Activated CD4-positive, alpha-beta T cell treated with anti-CD3 and anti-CD28 coated beads, Interleukin-2, amount 10 ng/mL, durations not matched to agents 7 days and 5 days (primary cell): ENCODE measurements at places on chromosomes 1 and 21.
A peak's percentile ranks its signal among the peaks of the same experiment; 100 is the strongest.

GRCh38 chr1:12169442-12170135, 2.8 kb downstream of the TNFRSF1B start:
- no peak for DNase-seq

DNA sequence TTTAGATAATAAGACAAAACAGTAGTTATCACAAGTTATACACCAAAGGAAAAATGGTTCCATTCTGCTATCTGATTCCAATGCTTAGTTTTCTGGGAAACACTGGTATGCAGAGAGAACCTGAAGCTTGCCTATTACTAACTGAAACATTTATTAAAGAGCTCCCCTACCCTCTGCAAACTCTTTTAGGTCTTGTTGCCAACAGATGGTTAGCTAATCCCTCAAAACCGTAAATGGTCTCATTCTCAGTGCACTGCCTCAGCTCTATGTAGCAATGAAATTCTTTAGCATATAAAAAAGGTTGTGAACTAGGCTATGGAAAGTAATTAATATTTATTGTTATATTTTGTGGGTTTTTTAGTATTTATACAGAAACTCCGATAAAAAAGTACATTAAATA, 20.4 kb downstream of the C21orf91 start:
- DNase-seq, result no peak

DNA sequence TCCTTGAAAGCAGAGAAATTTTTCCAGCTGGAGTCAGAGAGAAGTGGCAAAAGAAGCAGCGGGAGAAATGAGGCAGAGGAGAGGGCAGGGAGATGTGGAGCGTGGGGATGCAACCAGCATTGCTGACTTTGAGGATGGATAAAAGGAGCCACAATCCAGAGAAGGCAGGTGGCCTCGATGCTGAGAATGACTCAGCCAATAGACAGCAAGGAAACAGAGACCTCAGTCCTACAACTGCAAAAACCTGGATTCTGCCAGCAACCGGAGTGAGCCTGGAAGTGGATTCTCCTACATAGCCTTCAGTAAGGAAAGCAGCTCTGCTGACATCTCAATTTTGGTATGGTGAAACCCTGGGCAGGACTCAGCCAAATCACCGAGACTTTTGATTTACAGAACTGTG, 128.9 kb upstream of the ATP1B1 start:
- no peak for DNase-seq

DNA sequence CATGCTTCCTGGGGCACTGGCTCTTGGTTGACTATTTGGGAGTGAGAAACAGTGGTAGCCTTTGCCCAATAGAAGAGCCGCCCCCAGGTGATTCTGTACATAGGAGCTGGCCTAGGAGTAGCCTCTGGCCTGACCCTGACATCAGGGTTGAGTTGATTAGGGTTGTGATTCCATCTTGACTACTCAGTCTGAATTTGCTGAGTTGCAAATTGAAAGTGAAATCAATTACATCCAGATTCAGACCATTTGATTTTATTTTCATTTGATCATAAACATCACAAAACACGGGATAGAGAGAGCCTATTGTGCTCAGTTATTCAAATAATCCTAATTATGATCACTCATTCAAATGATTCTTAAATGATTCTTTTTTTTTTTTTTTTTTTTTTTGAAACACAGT, 253.2 kb downstream of the KIF26B start:
- DNase-seq, result no peak

GRCh38 chr1:226047495-226047894, 15.0 kb upstream of the H3-3A start:
- no peak for DNase-seq

DNA sequence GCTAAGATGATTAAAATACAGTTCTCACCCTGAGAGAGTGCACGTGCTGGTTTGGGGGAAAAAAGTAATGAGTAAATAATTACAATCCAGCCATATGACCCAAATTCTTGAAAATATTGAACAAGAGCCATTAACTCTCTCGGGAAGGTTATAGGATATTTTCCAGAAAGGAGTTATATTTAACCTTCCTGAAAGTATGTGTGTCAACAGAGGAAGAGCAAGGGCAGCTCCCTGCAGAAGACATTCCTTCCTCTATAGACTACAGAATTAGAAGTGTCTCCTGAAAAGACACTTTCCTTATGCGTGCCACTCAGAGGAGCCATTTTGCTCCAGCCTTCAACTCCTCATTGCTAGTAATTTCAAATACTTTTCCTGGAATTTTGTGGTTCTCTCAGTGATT, 648.7 kb downstream of the USP25 start:
- DNase-seq, result no peak

- peak; percentile 12 for DNase-seq
Measured at GRCh38 chr1:230643908-230644307, 1.6 kb downstream of the COG2 start.

DNA sequence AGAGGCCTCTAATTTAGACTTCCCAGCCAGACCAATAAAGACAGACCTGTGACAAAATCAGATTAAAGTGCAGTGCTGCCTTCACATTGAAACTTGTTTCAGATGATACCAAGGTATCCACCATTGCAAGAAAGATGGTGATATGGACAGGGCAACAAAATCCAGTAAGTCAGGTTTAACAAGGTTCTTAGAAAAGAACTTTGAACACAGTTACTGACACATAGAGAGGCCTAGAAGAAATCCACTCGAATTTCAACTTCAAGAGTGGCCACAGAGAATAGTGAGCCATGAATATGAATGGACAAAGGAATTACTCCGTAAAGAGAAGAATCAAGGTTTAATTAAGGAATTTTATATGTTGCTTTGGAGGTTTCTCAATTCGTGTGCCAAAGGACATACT, 230.4 kb downstream of the KCNT2 start:
- DNase-seq, result no peak

- no peak for DNase-seq
Measured at GRCh38 chr1:216482620-216483019, 59.4 kb upstream of the USH2A start.

DNA sequence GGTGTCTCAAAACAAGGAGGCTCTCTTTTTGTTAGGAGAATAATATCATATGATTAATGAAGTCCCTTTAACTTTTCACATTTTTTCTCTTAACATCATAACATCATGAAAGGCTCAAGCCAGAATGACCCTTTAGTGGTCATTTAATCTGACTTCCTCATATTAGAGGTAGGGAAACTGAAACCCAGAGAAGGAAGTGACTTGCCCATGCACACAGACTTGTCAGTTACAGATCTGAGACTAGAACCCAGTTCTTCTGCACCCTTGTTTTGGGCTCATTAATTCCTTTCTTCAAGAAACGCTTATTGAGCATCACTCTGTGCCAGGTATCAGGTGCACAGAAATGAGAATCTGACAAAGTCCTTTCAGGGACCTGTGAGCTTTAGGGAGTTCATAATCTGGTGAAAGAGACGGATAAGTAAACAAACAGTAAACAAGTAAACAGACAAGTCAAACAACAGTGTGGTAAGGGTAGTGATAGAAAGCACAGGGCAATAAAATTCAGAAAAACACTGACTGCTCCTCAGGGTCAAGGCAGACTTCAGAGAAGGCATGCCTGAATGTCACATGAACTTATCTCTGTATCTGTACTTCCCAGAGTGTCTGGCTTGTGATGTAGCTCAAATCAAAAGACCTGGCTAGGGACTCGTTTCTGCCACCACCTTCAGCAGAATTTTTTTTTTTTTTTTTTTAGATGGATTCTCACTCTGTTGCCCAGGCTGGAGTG, 38.3 kb upstream of the OSBPL9 start:
- no peak for DNase-seq

DNA sequence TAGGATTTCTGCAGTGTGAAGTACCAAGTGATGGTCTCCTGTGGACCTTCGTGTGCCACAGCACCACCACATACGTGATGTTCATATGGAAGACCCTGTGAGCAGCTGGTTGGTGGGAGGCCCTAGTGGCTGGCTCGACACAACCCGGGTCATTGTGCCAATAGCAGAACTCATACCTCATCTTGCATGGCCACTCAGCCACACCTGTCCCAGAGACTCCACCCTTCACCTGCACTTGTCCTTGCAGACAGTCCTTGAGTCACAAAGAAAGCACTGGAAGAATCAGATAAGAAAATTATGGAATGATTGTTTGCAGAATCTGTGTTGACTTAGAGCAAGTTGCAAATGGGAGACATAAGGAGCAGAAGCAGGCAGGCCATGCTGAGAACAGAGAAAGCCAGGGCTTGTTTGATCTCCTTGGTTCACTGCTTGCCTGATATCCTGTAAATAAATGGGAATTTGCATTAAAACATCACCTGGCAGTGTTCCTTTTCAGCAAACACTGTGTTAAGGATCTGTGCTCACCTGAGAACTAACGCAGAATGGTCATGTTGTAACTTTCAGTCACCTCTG, 307.7 kb downstream of the SIPA1L2 start:
- no peak for DNase-seq

DNA sequence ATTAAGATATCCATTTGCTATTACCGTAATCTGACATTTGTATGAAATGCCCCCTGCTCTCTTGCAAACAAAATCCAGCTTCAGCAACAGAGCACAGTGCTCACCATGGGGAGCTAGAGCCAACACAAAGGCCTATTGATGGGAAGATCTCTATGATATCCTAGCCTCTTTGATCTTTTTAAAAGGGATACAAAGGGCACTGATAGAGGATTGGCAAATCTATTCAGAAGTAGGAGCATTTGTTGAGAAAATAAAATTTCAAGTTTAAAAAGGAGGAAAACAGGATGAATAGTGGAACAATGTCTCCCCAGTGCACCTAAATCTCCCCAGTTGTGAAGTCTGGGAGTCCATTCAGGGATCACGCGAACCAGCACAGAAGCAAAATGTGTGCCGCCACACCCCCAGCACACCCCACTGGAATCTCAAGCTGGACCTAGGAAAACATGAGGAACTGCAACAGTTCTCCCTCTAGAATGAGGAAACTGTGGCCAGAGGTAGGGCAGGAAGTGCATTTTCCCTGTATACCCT, 32.2 kb downstream of the MRAP start:
- no peak for DNase-seq

- no peak for DNase-seq
Measured at GRCh38 chr1:194512957-194513356, 1326.5 kb upstream of the B3GALT2 start.

- DNase-seq, result no peak
Measured at GRCh38 chr1:48681476-48682305, 95.0 kb downstream of the BEND5 start.

DNA sequence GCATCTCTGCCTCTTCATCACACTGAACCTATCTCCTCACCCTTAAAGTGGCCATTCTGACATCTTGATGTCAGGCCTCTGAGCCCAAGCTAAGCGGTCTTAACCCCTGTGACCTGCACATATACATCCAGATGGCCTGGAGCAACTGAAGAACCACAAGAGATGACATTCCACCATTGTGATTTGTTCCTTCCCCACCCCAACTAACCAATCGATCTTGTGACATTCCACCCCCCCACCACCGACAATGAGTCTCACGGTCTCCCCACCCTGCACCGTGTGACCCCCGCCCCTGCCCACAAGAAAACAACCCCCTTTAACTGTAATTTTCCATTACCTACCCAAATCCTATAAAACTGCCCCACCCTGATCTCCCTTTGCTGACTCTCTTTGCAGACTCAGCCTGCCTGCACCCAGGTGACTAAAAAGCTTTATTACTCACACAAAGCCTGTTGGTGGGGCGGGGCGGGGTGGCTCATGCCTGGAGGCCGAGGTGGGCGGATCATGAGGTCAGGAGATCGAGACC, 21.0 kb upstream of the PINK1 start:
- no peak for DNase-seq

DNA sequence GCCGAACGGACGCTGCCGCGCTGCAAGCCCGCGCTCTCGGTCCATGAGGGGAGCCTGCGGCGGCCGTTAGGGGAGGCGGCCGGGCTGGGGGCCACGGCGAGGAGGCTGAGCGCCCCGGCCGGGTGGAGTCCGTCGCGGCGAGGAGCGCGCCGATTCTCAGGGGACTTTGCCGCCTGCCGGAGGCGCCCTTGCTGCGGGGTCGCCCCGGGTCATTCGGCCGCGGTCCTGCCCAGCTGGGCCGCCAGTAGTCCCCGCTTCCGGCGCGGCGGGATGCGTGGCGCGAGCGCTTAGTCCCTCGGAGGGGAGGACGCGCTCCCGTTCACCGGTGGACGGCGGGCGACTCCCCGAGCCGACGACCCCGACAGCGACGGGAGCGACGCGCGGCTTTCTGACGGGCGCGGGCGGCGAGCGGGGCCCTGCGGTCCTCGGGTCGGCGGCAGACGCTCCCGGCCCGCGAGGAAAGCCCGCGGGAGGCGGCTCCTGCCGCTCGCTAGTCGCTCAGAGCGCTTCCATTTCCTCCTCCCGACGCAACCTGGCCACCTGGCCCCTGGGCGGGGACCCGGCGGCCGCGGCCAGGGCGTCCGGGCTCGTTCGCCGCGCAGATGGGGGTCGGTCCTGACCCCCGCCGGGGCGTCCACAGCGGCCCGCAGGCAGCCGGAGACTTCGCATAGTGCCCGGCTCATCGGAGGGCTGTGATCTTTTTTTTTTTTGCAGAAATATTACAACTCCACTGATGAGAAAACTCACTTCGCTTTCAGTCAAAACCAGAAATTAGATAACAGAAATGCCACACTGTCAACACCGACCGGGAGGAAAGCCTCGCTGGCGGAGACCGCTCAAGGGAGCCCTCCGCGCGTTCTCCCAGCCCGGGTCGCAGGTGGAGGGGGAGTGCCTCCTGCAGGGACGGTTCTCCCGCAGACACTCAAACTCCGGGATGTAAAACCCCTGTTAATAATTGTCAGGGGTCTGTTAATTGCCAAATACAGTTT, 641 bp upstream of the ZBTB21 start:
- peak; percentile 25 for DNase-seq

- no peak for DNase-seq
Measured at GRCh38 chr1:150997126-150997872, 9.4 kb downstream of the MINDY1 start.

DNA sequence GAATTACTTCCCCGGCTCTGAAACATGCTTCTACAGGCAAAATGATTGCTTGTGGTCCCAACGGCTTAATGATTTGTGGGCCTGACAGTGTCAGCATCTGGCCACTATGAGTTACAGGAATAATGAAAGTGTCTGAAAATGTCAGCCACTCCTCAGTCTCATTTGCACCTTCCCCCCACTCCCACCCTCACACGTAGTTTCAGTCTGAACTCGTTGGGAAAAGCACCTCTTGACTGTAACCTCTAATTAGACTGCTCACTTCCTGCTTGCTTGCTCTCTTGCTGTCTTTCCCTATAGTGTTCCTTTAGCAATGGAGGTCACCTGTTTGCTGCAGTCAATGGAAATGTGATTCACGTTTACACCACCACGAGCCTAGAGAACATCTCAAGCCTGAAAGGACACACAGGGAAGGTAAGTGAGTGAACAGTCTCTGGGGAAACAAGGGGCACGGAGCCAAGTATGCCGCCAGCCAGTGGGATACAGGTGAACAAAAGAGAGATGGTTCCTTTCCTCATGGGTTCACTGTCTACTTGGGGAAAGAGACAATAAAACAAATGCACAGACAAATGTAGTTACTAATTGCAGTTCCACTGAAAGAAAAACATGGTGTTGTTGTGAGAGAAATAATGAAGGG, 27.1 kb downstream of the CFAP57 start:
- no peak for DNase-seq

- DNase-seq, result no peak
Measured at GRCh38 chr1:200518524-200518923, 102.0 kb downstream of the KIF14 start.

GRCh38 chr1:2224631-2225428, 3.3 kb upstream of the SKI start:
- no peak for DNase-seq

- DNase-seq, result no peak
Measured at GRCh38 chr21:29189353-29189752, 58.9 kb downstream of the MAP3K7CL start.
